Activated T-helper 1 cell treated with anti-CD3 and anti-CD28 coated beads, Interleukin-12 subunit alpha, Interleukin-12 subunit beta, Interleukin-2, Interleukin-4 antibody, amounts not matched to agents 30 ng/mL and 10 ng/mL and 1 ng/mL, durations not matched to agents 14 hours and 24 hours and 36 hours (primary cell): ENCODE measurements at places on chromosomes 6 and 20.

- no peaks in the 10 kb centered on the region for H3K4me1 ChIP-seq
- peaks cover 30% of the 10 kb centered on the region for H3K36me3 ChIP-seq
- DNase-seq, result no peak
- no peak overlapping the region for H3K27ac ChIP-seq
Measured at GRCh38 chr20:5180933-5181332, 54.1 kb downstream of the CDS2 start.

DNA sequence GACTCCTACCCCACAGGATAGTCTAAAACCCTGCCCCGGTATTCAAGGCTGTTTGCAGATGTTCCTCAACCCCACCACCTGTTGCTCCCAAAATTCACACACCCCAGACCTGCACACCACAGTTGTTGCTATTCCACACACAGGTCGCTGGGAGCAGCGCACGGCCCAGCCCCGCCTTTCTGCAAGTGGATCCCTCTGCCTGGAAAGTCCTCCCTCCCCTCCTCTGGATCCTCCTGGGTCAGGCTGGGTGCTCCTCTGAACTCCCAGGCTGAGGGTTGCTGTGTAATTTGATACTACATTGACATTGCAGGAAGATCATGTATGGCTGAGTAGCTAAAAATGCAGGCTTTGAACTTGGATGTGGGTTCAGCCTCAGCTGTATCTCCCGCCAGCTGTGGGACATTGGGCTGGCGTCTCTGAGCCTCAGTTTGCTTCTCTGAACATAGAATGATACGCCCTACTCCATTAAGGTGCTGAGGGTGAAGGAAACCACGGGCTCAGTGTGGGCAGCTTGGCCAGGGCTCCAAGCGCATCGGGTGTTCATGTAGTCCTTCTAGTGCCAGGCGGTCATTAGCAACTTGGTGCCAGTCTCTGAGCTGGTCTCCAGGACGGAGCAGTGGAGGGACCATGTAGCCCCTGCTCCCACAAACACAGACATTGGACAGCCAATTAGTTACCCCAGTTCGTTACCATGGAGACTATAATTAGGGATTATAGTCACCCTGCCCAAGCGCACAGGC lies 13.9 kb upstream of the CCN5 start:
- H3K4me1 ChIP-seq, result no peaks in the 10 kb centered on the region
- H3K27me3 ChIP-seq, result no peaks in the 10 kb centered on the region
- no peak for DNase-seq
- H3K27ac ChIP-seq, result no peak overlapping the region

GRCh38 chr6:160041608-160042007 lies 72.7 kb downstream of the IGF2R start:
- peaks cover 62% of the 10 kb centered on the region for H3K36me3 ChIP-seq
- H3K27ac ChIP-seq, result peak overlapping the region; percentile 15
- H3K4me3 ChIP-seq, result no peak overlapping the region
- H3K27me3 ChIP-seq, result no peaks in the 10 kb centered on the region
- DNase-seq, result no peak

DNA sequence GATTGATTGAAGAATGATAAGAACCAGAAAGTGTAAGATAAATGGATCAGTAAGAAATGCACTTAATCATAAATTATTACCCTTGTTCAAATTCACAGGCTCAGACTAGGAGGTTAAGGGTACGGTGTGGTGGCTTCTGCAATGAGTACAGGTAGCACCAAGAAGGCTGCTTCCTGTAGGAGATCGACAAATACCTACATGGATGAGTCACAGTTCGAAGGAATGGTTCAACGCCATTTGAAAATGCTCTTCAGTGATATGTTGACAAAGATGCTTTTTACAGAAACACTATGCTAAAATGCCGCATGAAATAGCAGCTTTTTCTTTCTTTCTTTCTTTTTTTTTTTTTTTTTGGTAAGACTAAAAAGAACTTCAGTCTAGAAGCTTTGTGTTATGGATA lies 116.2 kb downstream of the DTNBP1 start:
- no peaks in the 10 kb centered on the region for H3K4me1 ChIP-seq
- no peaks in the 10 kb centered on the region for H3K27me3 ChIP-seq
- no peak overlapping the region for H3K4me3 ChIP-seq
- H3K36me3 ChIP-seq, result peaks cover 2% of the 10 kb centered on the region
- H3K27ac ChIP-seq, result no peak overlapping the region
- DNase-seq, result no peak

DNA sequence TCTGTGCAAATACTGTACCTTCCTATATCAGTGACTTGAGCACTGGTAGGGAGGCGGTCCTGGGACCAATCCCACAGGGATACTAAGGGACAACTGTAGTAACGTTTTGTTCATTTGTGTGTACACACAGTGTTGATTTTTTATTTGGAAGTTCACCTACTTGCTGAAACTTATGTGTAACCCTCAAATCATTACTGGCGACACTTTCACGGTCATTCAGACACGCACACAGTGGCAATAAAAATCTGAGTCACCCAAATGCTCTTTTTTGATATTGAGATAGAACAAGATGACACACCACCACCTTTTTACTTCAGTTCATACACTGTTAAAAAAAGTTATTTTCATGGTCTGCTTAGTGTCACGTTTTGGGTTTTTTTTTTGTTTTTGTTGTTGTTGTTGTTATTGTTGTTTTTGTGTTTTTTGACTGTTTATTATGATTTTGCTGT lies 79.8 kb downstream of the QKI start:
- H3K27ac ChIP-seq, result no peak overlapping the region
- peaks cover 4% of the 10 kb centered on the region for H3K36me3 ChIP-seq
- no peaks in the 10 kb centered on the region for H3K27me3 ChIP-seq
- no peak overlapping the region for H3K4me3 ChIP-seq
- no peak for DNase-seq
- H3K4me1 ChIP-seq, result peaks cover 24% of the 10 kb centered on the region

- peak overlapping the region; percentile 86 for H3K4me3 ChIP-seq
- peak; percentile 58 for DNase-seq
- H3K36me3 ChIP-seq, result peaks cover 24% of the 10 kb centered on the region
- peaks cover 89% of the 10 kb centered on the region for H3K4me1 ChIP-seq
- peak overlapping the region; percentile 97 for H3K27ac ChIP-seq
- no peaks in the 10 kb centered on the region for H3K27me3 ChIP-seq
Measured at GRCh38 chr6:159979136-159979874, 10.4 kb downstream of the IGF2R start.

DNA sequence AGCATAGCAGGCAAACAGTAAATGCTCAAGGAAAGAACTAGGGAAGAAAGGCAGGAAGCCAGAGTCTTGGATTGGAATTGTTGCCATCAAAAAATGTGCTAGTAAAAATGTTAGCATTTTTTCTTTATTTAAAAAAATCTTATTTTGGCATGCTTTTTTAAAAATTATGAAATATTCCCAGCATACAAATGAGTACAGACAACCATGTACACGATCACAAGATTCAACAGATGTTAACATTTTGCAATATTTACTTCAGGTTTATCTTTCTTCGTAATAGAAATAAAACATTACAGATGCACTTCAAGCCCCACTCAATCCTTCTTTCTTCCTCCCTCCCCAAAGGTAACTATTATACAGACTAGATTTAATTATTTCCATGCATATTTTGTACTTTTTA lies 27.4 kb upstream of the NOP56 start:
- H3K27me3 ChIP-seq, result peaks cover 21% of the 10 kb centered on the region
- H3K4me3 ChIP-seq, result no peak overlapping the region
- H3K36me3 ChIP-seq, result no peaks in the 10 kb centered on the region
- no peak overlapping the region for H3K27ac ChIP-seq
- no peaks in the 10 kb centered on the region for H3K4me1 ChIP-seq

GRCh38 chr6:37011656-37012378 lies 6.4 kb downstream of the FGD2 start:
- H3K4me1 ChIP-seq, result peaks cover 6% of the 10 kb centered on the region
- H3K36me3 ChIP-seq, result no peaks in the 10 kb centered on the region
- H3K27ac ChIP-seq, result no peak overlapping the region
- no peak overlapping the region for H3K4me3 ChIP-seq

GRCh38 chr6:140586426-140587061 lies 1212.1 kb upstream of the CITED2 start:
- peaks cover 26% of the 10 kb centered on the region for H3K36me3 ChIP-seq
- H3K4me3 ChIP-seq, result peak overlapping the region; percentile 32
- peaks cover 48% of the 10 kb centered on the region for H3K4me1 ChIP-seq
- H3K27ac ChIP-seq, result peak overlapping the region; percentile 94
- peak; percentile 46 for DNase-seq

- no peak for DNase-seq
- no peaks in the 10 kb centered on the region for H3K27me3 ChIP-seq
- peaks cover 12% of the 10 kb centered on the region for H3K4me1 ChIP-seq
- H3K27ac ChIP-seq, result no peak overlapping the region
- H3K36me3 ChIP-seq, result peaks cover 40% of the 10 kb centered on the region
Measured at GRCh38 chr20:49858076-49858585, 45.5 kb downstream of the SLC9A8 start.

GRCh38 chr6:166167801-166168615 lies at the start of gene TBXT:
TBXT (minus strand) TSS chr6:166167851; CDS start chr6:166167591, 260 bp downstream.
- H3K36me3 ChIP-seq, result no peaks in the 10 kb centered on the region
- peak within 1 kb of the TSS; percentile 64 for H3K4me3 ChIP-seq
- DNase-seq, result no peak
- peaks cover 5% of the 10 kb centered on the region for H3K4me1 ChIP-seq
- H3K27me3 ChIP-seq, result peaks cover 57% of the 10 kb centered on the region

DNA sequence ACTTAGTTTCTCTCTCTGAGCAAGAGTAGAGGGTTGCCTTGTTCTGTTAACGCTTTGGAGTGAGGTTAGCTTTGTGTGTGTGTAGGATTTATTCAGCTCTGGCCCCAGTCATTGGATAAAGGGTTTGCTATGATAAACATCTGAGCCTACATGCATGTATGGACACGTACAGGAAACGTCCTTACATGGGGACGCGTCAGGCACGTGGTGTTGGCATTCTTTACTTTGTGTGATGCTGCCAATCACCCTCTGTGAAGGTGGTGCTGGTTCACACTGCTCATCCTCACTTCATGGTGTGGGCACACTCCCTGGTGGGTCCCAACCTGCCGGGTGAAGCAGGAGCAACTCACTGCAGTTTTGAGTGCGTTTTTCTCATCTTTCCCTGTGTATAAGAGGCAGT lies 53.4 kb upstream of the CD93 start:
- DNase-seq, result no peak
- peaks cover 2% of the 10 kb centered on the region for H3K27me3 ChIP-seq
- no peaks in the 10 kb centered on the region for H3K36me3 ChIP-seq

DNA sequence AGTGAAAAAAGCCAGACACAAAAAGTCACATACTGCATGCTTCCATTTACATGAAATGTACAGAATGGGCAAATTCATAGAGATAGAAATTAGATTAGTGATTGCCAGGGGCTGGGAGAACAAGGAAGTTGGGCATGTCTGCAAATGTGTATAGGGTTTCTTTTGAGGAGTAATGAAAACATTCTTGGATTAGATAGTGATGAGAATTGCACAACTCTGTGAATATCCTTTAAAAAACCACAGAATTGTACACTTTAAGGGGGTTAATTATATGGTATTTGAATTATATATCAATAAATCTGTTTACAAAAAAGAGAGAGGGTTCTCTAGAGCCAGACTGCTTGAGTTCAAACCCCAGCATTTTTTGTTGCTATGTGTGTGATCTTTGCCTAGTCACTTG lies 188.1 kb downstream of the CDC5L start:
- no peak overlapping the region for H3K27ac ChIP-seq
- DNase-seq, result no peak
- H3K36me3 ChIP-seq, result no peaks in the 10 kb centered on the region
- H3K4me1 ChIP-seq, result no peaks in the 10 kb centered on the region
- H3K27me3 ChIP-seq, result peaks cover 12% of the 10 kb centered on the region

DNA sequence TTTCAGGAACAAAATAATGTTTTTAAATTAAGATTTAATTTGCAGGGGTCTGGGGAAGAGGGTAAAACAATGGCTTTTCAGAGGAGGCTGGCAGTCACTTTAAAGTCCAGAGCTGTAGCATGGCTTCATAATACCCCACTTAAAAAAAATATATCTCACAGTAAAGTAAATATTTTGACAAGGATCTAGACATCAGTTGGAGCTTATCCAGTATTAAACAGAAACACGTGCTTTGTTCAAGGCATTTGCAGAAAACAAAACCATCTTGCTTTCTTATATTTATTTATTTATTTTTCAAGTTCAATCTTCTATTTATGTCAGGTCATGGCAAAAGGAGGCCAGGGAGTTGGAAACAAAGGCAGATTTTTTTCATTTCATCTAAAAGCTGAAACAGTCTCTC lies 53.3 kb upstream of the PRL start:
- no peak overlapping the region for H3K4me3 ChIP-seq
- no peak overlapping the region for H3K27ac ChIP-seq
- no peak for DNase-seq
- no peaks in the 10 kb centered on the region for H3K36me3 ChIP-seq
- no peaks in the 10 kb centered on the region for H3K4me1 ChIP-seq
- no peaks in the 10 kb centered on the region for H3K27me3 ChIP-seq

- no peak overlapping the region for H3K4me3 ChIP-seq
- H3K36me3 ChIP-seq, result no peaks in the 10 kb centered on the region
- no peaks in the 10 kb centered on the region for H3K4me1 ChIP-seq
- no peak for DNase-seq
- no peak overlapping the region for H3K27ac ChIP-seq
Measured at GRCh38 chr20:39705032-39705431, 742.9 kb downstream of the DHX35 start.

- H3K27ac ChIP-seq, result no peak overlapping the region
Measured at GRCh38 chr6:56101141-56101553, 146.2 kb downstream of the COL21A1 start.

GRCh38 chr20:57613481-57613921 lies 6.7 kb downstream of the ZBP1 start:
- DNase-seq, result no peak
- H3K27ac ChIP-seq, result no peak overlapping the region
- peaks cover 13% of the 10 kb centered on the region for H3K4me1 ChIP-seq
- peaks cover 15% of the 10 kb centered on the region for H3K36me3 ChIP-seq
- peaks cover 28% of the 10 kb centered on the region for H3K27me3 ChIP-seq
- H3K4me3 ChIP-seq, result no peak overlapping the region

DNA sequence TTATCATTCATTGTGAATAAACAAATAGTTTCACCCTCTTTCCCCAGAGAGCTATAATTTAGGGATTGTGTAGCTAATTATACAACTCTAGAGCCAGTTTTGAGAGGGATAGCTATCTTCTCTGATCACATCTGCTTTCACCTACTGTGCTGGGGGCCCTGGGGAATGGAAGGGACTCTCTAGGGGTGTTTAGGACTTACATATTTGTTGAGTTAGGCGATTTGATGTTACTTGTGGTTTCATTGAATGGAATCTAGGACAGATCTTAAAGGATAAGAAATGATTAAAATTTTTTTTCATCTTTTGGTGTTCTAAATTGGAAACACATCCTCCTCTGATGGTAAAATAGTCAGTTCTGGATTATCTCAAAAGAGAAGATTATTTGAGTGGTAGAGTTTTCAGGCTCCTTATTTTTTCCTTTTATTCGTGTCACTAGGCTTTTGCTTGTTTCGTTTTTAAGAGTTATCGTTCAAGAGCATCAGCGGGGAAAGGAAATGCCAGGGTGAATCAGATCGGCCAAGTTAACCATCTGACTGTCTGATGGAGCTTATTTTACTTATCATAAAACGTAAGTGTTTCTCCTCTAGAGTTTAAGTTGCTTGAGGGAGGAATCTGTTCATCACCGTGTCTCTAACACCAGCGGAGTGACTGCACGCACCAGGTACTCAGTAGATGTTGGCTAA lies 236.7 kb downstream of the FARS2 start:
- H3K27ac ChIP-seq, result no peak overlapping the region
- H3K27me3 ChIP-seq, result no peaks in the 10 kb centered on the region
- H3K4me3 ChIP-seq, result no peak overlapping the region
- no peak for DNase-seq
- H3K4me1 ChIP-seq, result peaks cover 13% of the 10 kb centered on the region

GRCh38 chr6:14286144-14286543 lies 168.6 kb downstream of the CD83 start:
- peaks cover 10% of the 10 kb centered on the region for H3K4me1 ChIP-seq
- no peak overlapping the region for H3K27ac ChIP-seq
- no peak for DNase-seq
- H3K36me3 ChIP-seq, result no peaks in the 10 kb centered on the region
